ENCODE measurements at places on chromosomes 2 and 18.

DNA sequence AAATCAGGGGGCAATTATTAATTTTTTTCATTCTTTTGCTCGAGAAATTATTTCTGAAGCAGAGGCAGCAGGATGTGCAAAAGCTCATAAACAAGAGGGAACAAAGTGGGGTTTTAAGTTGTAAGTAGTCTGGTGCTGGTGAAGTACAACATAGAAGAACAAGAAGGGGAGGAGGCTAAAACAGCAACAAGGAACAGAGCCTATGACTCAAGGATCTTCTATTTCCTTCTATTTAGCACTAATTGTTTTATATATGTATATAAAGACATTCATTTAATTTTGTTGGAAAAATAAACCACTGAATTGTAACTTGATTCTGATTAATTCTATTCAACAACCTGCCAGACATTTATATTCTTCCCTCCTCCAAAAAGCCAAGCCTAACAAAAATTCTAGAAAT lies 35.0 kb downstream of the YES1 start:
- no peak for DNase-seq

- DNase-seq = peak; percentile 10
These were observed 58.6 kb upstream of the SLC25A52 start for GRCh38 chr18:31819106-31819924.

GRCh38 chr2:190323406-190323805 lies 3.8 kb upstream of the HIBCH start:
- DNase-seq = no peak

GRCh38 chr18:74739926-74740325 lies 142.3 kb downstream of the ZNF407 start:
- no peak for DNase-seq

DNA sequence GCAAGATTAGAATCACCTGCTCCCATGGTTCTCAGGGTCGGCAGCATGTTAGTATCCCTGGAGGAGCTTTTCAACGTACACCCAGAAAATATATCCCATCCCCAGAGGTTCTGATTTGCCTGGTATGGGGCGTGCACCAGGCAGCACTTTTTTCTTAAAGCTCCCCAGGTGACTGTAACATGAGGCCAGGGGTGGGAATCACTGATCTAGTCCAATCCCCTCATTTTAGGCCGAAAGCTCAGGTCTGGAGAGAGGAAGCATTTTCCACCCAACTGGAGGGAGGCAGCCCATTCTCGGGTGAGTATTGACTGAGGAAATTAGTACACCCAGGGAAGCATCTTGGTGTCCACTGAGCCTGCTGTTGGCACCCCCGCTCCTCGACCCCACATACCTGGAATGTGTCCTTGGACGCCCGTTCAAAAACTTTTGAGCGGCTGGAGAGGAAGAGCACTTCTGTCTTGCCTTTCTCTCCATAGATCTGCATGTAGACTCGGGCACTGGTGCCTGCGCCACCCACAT lies 94.3 kb downstream of the LOXHD1 start:
- no peak for DNase-seq

GRCh38 chr2:39851251-39851650 lies 72.2 kb upstream of the THUMPD2 start:
- no peak for DNase-seq

DNA sequence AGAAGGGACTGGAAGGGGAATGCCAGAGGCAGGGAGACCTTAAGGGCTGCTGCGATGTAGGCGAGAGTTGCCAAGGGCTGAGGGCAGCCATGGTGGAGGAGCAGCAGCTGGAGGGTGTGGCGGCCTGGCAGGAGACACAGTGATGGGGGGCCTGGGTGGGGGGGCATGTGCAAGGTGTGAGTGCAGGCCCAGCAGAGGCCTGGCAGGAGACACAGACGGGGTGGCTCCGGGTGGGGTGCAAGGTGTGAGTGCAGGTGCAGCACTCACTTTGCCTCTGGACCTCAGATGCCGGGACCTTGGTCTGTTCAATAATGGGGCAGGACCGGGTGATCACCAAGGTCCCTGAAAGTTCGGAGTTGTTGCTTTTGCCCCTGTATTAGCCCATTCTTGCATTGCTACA lies 76.2 kb upstream of the ODC1 start:
- DNase-seq = no peak

DNA sequence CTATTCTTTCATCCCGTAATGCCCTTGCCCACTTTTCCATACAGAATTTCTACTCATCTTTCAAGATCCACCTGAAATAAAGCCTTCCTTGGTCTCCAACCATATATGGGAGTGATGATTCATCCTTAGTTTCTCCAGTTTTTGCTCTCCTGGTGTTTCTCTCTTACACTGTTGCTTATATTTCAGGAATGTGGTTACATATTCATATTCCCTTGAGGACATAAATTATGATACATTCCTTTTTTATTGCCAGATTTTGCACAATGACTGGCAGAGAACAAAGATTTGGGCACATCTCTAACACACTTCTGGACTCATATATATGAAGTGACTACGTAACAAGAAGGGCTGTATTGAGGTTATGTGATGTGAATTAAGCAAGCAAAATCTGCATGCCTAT lies 1573.4 kb upstream of the NXPH2 start:
- no peak for DNase-seq

GRCh38 chr2:10722252-10722825 lies 909 bp downstream of the ATP6V1C2 start:
- no peak for DNase-seq

DNA sequence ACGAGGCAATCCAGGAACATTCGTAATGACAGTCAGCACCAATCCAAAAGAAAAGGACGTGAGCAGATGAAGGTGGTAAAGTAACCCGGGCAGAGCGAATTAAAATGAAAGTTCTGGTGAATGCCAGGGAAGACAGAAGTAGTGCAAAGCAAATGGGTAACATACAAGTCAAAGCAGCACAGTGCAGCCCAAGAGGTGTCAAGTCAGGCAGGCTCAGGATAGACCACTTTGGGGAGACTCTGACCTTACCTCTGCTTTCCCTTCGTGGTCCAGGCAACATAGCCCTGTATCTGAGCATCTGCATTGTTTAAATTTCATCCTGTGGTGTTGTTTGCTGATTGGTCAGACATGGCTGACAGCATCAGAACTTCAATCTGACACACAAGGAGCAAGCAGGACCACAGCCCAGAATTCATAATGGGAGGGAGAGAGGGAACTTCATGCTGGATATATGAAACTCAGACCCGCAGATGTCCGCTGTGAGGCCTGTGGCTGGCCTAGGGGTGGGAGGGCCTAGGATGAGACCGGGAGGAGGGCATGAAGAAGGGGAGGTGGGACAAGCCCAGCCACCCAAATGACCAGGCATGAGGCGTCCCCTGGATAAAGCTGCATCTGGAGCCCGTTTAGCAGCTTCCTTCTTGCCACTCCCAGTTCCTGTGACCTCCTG lies 285.7 kb downstream of the TCF4 start:
- DNase-seq = peak; percentile 27

DNA sequence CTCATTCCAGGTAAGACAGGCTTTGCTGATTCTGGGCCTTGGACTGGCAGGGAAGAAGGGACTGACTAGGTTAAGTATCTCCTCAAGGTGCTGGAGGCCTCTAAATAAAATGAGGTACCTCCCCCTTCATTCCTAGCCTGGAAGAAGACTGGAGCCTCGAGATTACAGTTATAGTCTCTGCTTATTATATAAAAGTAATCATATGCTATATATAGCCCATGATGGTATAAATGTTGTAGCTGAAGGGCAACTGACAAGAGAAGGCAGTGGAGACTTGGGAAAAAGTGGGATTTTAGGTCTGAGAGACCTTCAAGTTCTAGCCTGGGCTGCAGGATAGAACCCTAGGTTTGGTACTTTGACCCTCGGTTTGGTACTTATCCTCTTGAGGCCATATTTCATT lies 248.3 kb downstream of the PLCL1 start:
- no peak for DNase-seq

GRCh38 chr18:79299711-79300110 lies 96.0 kb upstream of the NFATC1 start:
- no peak for DNase-seq

All from GM04503 (cell line).